DND-41 (cell line): ENCODE measurements at places on chromosomes 4 and X.

DNA sequence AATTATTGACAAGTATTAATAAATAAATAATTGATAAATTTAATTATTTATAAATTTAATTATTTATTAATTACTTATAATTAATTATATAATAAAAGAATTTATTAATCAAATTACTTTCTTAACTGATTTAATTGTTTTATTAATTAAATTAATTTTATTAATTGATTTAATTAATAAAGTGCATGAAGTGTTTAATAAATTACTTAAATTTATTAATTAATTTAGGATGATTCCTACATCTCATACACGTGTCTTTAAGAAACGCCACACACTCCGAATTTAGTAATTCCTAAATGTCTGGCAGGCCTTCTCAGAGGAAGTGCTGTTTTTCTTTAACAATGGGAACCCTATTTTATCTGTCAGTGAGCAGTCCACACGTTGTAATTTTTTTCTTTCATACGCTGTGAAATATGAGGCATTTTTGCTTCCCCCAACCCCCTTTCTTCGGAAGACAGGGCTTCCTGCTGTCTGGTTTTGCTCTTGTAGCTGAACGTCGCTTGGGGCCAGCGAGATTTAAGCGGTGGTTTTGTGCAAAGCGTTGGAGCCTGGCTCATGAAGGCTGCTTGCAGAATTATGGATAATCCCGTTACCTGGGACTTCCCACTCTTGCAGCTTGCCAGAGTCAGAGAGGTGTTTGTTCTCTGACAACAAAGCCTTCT, 46.8 kb downstream of the CRLF2 start:
- no peak for DNase-seq

GRCh38 chr4:186149872-186150271, 41.5 kb upstream of the CYP4V2 start:
- DNase-seq: peak; percentile 30

DNA sequence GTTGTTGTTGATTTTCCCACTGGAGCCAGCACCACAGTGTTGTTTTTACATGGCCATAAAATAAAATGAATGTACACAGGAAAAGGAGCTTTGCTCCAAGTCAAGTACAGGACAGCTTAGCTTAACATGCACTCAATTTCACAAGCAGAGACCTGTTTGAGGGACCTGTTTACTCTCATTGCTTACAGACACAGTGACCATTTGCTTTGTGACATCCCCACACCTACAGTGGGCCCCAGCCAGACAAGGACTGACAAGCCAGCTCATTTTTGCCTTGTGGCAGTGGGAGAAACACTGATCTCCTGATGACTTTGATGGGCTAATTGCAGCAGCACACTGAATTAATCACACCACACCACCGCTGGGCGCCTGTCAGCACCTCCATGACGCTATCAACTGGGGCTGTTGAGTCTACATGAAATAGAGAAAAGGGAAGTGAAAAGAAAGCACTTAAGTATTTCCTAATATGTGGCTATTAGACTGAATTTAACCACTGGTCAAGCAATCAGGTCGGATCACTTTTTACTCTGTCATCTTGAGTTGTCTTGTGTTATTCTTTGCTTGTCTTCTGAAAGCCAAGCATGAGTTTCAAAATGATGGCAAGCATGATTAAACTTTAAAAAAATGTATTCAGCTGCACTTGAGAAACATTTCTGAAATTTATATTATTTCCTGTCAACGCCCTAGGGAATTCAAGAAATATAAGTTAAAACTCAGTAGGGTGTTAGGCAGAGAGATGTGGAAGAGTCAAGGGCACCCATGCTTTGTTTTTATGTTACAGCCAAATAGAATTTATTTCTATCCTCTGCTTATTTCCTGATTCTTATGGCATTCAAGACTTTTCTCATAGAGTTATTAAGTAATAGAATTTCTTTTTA, 557.7 kb downstream of the RAB28 start:
- DNase-seq: no peak

- no peak for DNase-seq
Measured at GRCh38 chr4:186015212-186015817, 53.6 kb upstream of the TLR3 start.
